ENCODE measurements at places on chromosomes 7 and 10. TPM values are rescaled to one million over a fixed set of nuclear protein-coding genes. Genes with fewer than 3 reads are reported as not detected.

GRCh38 chr10:17229016-17229716, 1.1 kb downstream of the VIM start:
- H3K27ac ChIP-seq = peak overlapping the region; percentile 94
- H3K27me3 ChIP-seq = no peaks in the 10 kb centered on the region
- H3K4me1 ChIP-seq = peaks cover 13% of the 10 kb centered on the region
- H3K4me3 ChIP-seq = peak overlapping the region; percentile 87
- H3K36me3 ChIP-seq = peaks cover 49% of the 10 kb centered on the region
- DNase-seq = peak; percentile 85

DNA sequence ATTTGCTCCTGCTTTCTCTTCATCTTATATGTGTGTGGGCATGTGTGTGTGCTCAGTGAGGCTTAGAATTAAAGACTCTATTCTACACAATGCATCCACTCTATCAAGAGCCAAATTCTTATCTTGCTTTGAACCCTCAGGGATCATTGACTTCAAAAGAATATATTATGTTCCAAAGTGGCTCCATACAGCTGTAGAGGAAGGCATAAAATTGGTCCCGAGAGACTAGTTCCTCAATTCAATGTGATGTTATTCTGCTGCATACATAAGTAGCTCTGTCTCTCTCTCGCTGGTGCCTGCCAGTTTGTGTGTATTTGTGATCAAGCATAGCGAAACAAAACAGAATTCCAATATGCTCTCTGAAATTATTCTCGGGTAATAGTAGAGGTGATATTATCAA, 997.9 kb upstream of the POT1 start:
- no peak overlapping the region for H3K4me3 ChIP-seq
- no peaks in the 10 kb centered on the region for H3K27me3 ChIP-seq
- no peaks in the 10 kb centered on the region for H3K4me1 ChIP-seq
- H3K36me3 ChIP-seq = no peaks in the 10 kb centered on the region

GRCh38 chr10:51892313-51892712, 192.9 kb upstream of the CSTF2T start:
- H3K4me1 ChIP-seq = no peaks in the 10 kb centered on the region
- no peaks in the 10 kb centered on the region for H3K27me3 ChIP-seq
- H3K4me3 ChIP-seq = no peak overlapping the region
- no peaks in the 10 kb centered on the region for H3K36me3 ChIP-seq

DNA sequence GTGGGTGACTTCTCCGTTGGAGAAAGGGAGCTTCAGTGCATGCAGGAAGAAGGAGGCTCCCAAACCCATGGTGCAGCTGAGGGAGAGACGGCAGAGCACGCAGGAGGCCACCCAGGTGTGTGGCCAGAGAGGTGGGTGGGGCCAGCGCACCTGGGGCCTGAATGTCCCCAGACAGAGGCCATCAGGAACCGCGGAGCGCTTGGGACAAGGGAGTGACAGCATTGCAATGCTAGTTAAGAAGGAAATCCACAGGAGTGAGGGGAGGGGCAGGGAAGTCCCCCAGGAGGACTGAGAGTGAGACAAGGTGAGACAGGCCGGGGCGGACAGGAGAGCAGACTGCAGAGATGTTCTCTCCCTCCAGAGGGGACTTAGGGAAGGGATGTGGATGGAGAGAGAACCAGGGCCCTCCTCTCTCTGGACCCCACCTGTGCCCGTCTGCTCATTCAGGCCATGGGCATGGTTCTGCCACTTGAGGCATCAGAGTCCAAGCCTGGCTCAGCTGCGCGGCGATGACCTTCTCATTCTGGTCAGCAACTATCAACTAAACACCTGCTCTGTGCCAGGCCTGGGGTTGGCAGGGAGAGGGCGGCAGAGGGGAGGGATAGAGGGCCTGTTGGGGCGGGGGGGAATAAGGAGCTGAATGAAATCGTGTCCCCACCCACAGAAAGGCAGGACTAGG, 69.4 kb upstream of the COL13A1 start:
- no peaks in the 10 kb centered on the region for H3K36me3 ChIP-seq
- no peak overlapping the region for H3K27ac ChIP-seq
- peaks cover 12% of the 10 kb centered on the region for H3K4me1 ChIP-seq
- H3K27me3 ChIP-seq = no peaks in the 10 kb centered on the region
- H3K4me3 ChIP-seq = no peak overlapping the region
- no peak for DNase-seq

DNA sequence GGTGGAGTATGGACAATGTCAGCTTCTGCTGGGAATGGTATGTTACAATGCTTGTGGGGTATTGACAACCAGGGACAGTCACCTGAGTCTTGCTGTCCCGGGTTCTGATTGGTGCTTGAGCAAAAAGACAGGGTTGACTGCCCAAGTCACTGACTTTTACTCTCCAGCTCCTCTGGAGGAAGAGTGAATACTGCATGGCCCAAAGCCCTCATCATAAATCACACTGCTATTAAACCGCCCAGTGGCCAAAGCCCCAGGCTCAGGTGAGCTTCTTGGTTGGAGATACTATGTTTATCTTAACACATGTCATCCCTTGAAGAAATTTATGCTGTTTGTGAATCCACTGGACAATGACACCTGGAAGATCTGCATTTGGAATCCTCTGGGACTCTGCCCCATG, 90.0 kb upstream of the IGFBP3 start:
- no peaks in the 10 kb centered on the region for H3K4me1 ChIP-seq
- no peak overlapping the region for H3K4me3 ChIP-seq
- H3K27me3 ChIP-seq = no peaks in the 10 kb centered on the region
- no peak for DNase-seq
- H3K36me3 ChIP-seq = no peaks in the 10 kb centered on the region
- no peak overlapping the region for H3K27ac ChIP-seq

GRCh38 chr10:97509120-97509680, 10.5 kb downstream of the UBTD1 start:
- H3K4me1 ChIP-seq = no peaks in the 10 kb centered on the region
- no peak for DNase-seq
- no peak overlapping the region for H3K4me3 ChIP-seq
- no peaks in the 10 kb centered on the region for H3K27me3 ChIP-seq
- no peak overlapping the region for H3K27ac ChIP-seq

DNA sequence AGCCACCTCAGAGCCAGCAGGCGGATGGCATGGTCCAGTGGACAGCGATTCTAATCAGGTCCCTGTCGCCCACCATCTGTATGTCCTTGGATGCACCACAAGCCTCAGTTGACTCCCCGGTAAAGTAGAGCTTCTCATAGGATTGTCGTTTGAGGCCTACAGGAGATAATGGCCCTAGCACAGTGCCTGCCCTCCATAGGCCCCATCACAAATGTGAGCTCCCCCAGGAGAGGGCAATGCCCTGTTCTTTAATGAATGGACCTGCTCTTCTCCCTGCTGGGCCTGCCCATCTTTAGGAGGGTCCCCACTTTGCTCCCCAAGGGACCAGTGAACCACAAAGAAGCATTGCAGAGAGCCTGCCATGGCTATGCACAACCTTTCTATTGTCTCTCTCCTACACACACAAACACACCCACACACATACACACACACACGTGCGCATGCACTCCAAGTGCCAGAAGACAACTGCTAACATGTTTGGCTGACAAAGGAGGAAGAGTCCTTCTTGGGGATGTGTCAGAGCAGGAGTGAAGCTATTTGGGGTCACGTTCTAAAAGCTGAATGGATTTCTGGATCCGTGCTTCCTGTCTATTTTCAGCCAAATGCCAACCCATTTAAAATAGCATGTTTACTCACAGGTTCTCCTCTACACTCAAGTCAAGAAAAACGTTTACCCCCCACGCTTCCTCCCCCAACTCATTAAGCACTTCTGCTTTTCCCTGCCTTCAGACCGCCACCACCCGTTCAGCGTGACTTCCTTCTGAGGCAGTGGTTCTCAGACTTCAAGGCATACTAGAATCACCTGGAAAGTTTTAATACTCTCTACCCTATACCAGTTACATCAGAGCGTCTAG, 196.1 kb downstream of the GRID1 start:
- H3K27ac ChIP-seq = no peak overlapping the region
- no peaks in the 10 kb centered on the region for H3K36me3 ChIP-seq
- H3K4me1 ChIP-seq = no peaks in the 10 kb centered on the region
- H3K27me3 ChIP-seq = no peaks in the 10 kb centered on the region
- DNase-seq = no peak

DNA sequence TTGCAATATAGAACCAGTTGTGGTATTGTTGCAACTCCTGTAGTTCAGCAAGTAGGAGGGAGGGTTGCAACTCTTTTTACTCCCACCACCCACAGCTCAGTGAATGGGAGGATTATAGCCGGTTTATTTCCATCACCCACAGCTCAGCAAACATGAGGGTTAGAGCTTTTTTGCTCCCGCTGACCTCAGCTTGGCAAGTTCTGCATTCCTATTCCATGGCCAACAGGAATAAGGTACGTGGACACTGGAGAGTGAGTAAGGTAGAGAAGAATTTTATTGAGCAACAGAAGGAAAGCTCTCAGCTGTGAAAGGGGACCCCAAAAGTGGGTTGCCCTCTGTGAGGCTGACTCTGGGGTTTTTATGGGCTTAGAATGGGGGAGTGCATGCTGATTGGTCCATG, 167.1 kb upstream of the SMIM30 start:
- no peak overlapping the region for H3K27ac ChIP-seq
- H3K27me3 ChIP-seq = no peaks in the 10 kb centered on the region
- no peaks in the 10 kb centered on the region for H3K36me3 ChIP-seq
- H3K4me3 ChIP-seq = no peak overlapping the region

DNA sequence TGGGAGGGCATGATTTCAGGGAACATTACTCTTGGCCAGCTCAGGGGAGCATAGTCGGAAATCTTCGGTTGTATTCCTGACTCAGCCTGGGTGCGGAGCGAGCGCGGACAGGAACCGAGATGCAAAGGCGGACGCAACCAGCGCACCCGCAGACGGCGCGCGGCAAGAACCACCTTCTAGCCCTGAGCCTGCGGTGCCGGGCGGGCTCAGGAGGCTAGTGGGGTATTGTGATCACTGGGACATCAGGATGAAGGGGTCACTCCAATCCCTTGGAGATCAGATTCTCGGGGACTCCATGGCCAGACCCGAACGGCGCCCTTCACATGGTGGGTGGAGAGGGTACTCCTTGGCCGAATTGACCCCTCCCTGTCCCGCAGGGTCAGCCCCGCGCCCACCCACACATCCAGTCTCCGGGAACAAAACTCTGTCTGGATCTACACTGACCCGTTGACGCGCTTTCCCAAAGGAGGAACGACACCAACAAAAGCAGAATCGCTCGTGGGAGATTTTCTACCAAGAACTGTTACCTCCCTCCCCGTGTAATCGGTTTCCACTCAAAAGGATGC, 730.5 kb downstream of the ZWINT start:
- DNase-seq = peak; percentile 44
- peaks cover 7% of the 10 kb centered on the region for H3K4me1 ChIP-seq
- peak overlapping the region; percentile 66 for H3K4me3 ChIP-seq
- H3K36me3 ChIP-seq = no peaks in the 10 kb centered on the region
- H3K27ac ChIP-seq = peak overlapping the region; percentile 77
- H3K27me3 ChIP-seq = peaks cover 8% of the 10 kb centered on the region

DNA sequence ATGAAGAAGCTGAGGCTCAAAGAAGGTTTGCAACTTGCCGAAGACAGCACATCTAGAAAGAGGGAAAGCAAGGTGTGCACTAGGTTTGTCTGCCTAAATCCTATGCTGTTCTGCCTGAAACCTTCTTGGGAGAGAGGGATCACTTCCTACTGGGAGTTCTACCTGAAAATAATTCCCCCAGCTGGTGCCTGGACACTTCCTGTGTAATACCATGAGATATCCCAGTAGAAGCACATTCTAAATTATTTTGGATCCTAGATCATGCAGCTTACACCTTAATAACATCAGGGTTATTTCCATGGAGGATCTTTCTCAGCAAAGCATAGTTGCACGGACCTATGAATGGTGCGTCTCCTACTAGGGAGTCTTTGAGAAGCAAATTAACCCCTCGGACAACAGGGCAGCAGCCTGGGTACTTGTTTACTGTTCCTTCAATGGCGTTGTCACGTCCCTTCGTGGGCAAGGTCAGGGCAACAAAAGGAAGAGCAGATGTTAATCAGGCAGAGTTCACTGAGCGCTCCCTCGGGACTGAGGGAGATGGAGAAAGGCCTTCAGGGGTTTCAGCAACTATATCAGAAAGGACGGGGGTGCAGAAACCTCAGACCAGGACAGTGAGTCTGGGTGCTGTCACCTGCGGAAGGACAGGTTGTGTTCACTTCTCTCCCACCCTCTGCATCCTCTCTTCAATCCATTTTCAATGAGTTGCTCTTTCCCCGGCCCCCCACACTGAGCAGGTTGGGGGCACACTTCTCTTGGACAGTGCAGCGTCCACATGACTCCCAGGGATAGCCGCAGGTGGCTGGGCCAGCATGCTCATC, 44.0 kb downstream of the OAT start:
- H3K27ac ChIP-seq = no peak overlapping the region
- H3K4me1 ChIP-seq = no peaks in the 10 kb centered on the region
- H3K4me3 ChIP-seq = no peak overlapping the region
- no peaks in the 10 kb centered on the region for H3K27me3 ChIP-seq
- no peak for DNase-seq
- no peaks in the 10 kb centered on the region for H3K36me3 ChIP-seq

- no peak overlapping the region for H3K4me3 ChIP-seq
- no peaks in the 10 kb centered on the region for H3K27me3 ChIP-seq
- DNase-seq = no peak
- H3K27ac ChIP-seq = no peak overlapping the region
- no peaks in the 10 kb centered on the region for H3K36me3 ChIP-seq
Measured at GRCh38 chr10:3579845-3580244, 205.2 kb downstream of the KLF6 start.

DNA sequence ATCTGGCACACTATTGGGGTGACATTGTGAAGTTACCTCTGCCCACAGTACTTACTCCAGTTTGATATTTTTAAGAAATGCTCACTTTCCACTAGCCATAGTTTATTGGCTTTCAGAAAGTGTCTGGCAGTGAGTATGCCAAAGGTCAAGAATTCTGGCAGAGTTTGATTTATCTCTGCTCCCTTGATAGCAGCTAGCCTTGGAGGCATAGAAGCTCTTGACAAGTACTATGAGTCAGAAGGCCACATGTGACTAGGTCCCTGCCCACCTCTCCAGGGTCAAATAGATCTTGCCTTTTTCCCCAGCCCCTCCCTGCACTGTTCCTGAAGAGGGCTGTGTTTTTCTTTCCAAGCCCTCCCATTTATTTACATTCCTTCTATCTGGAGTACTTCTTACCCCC, 202.2 kb downstream of the AUTS2 start:
- H3K27me3 ChIP-seq = no peaks in the 10 kb centered on the region
- H3K36me3 ChIP-seq = no peaks in the 10 kb centered on the region

MMD2 gene
- not detected for polyA plus RNA-seq

PDK4 gene
- polyA plus RNA-seq = 0.10 TPM

LAMB1 gene
- 435 TPM for polyA plus RNA-seq

ELOVL3 gene
- polyA plus RNA-seq = 0.25 TPM

Data from SK-N-SH (cell line).